ENCODE measurements at places on chromosomes 13 and 19. TPM values are rescaled to one million over a fixed set of nuclear protein-coding genes. Genes with fewer than 3 reads are reported as not detected.

MYADM gene
- 15.0 TPM for total RNA-seq

U2AF2 gene
- 342 TPM for total RNA-seq

FCER2 gene
- not detected for total RNA-seq

LILRA1 gene
- total RNA-seq: not detected

SUPT5H gene
- total RNA-seq: 140 TPM

ZNF69 gene
- 33.9 TPM for total RNA-seq

DNA sequence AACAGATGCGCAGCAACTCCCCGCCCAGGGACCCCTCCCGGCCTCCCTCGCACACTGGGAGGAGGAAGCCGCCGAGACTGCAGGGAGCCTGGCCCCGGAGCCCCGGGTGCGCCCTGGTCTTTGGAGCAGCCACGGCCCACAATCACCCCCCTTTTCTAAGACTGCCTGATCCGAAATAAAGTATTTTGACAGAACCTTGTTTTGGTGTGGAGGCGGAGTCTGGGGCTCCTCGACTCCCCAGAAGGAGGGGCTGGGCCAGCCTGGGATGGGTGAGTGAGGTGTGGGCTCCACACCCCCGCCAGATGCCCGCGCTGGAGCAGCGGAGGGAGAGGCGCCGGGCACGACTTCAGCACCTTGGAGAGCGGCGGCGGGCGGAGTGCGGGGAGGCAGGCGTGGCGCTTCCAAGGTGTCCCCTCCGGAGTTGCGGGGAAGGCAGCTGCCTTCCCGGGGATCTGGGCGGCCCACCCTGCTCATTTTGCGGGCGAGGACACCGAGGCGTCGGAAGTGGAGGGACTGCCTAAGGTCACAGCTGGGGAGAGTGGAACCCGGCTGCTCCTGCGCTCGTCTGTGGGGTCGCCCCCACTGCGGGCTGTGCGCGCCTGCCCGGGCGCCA lies 9.4 kb downstream of the SIRT6 start:
- DNase-seq: peak; percentile 82

- peak; percentile 64 for DNase-seq
Measured at GRCh38 chr19:53977429-53977990, 13.9 kb upstream of the CACNG6 start.

GRCh38 chr19:21559444-21559843 lies 54.0 kb downstream of the ZNF429 start:
- no peak for DNase-seq

- no peak for DNase-seq
Measured at GRCh38 chr13:34216256-34216655, 398.3 kb downstream of the RFC3 start.

GRCh38 chr13:98731925-98732324 lies 20.5 kb downstream of the SLC15A1 start:
- DNase-seq: no peak

DNA sequence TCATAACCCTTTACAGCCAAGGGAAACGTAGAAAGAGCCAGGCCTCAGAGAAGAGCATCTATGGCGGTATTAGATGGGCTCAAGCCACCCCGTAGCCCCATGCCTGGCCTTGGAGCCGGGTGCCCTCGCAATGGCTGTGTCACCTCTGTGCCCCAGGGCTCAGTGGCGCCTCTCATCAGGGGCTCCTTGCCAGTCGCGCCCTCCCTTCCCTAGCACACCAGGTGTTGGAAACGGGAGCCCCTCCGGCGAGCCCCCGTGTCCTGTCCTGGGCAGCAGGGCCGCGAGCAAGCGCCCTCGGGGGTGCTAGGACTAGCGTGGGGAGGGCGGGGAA lies 453 bp downstream of the ZNF256 start:
- DNase-seq: no peak

GRCh38 chr13:67230404-67231288 lies 510 bp upstream of the PCDH9 start:
- peak; percentile 94 for DNase-seq
